ENCODE measurements at places on chromosomes 13 and 19. TPM values are rescaled to one million over a fixed set of nuclear protein-coding genes. Genes with fewer than 3 reads are reported as not detected.

GRCh38 chr19:13228561-13228960, 78.3 kb downstream of the IER2 start:
- no peak for DNase-seq

GRCh38 chr13:30240608-30241007, 66.7 kb downstream of the KATNAL1 start:
- DNase-seq, result no peak

- no peak for DNase-seq
Observed at GRCh38 chr13:109154546-109154945, 525.1 kb downstream of the MYO16 start.

GRCh38 chr13:85503797-85504196, 295.4 kb downstream of the SLITRK6 start:
- no peak for DNase-seq

- DNase-seq, result no peak
Observed at GRCh38 chr13:53612200-53612599, 583.6 kb downstream of the OLFM4 start.

DNA sequence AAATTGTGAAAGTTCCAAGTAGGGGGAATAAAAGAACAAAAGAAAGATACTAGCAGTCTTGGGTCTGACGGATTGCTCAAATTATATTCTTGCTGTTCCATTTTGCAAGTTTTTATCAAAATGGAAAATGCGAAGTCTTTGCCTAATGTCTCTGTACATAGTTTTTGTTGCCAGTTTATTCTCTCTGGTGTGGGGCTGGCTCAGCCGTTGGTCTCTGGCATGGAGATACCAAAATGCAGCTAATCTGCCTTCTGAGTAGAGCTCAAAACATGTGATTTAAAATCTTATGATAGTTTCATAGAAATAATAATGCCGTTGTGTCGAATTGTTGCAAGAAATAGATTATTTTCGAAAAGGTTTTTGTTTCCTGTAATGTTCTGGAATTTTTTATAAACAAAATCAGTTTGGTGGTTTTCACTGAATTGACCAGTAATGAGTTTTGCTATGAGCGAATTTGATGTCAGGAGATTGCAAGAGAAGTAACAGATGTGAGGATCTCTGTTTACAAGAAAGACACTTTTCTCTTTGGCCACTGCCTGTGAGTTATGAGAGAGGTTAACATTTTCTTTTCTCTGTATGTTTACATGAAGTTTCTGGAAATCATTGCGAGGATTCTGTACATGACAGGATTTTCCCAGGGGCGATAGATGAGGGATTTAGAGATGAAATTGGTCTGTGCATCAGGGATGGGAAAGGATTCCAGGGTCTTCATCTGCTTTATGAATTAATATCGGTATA, 147.0 kb downstream of the DCT start:
- DNase-seq, result no peak

GRCh38 chr13:63595811-63596210, 2180.2 kb upstream of the PCDH20 start:
- no peak for DNase-seq

- DNase-seq, result no peak
Observed at GRCh38 chr19:40240332-40240731, 13.8 kb upstream of the CCNP start.

GRCh38 chr13:33761740-33762139, 56.2 kb upstream of the RFC3 start:
- peak; percentile 86 for DNase-seq

DNA sequence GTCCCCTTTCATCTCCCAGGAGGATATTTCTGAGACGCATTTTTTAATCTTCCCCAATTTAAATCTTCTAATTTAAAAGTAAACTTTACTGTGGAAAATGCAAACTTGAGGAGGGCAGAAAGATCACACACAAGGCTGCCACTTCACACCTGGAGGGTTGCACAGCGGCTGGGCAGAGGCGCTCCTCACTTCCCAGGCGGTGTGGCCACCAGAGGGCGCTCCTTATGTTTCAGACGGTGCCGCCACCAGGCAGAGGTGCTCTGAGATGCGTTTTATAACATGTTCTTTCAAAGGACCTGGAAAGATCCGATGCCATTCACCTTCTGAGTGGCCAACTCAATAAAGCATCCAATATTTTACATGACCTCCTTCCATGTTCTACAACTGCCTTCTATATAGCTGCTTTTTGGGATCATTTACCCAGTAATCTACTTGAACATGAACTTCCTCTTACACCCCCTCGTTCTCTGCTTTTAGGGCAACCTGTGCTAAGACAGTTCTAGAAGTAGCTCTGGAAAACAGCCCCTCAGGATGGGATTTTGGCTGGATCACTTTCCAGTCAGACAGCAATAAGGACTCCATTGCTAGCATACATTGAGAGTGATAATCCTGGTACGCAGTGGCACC, 14.8 kb upstream of the MTUS2 start:
- DNase-seq, result no peak

DNA sequence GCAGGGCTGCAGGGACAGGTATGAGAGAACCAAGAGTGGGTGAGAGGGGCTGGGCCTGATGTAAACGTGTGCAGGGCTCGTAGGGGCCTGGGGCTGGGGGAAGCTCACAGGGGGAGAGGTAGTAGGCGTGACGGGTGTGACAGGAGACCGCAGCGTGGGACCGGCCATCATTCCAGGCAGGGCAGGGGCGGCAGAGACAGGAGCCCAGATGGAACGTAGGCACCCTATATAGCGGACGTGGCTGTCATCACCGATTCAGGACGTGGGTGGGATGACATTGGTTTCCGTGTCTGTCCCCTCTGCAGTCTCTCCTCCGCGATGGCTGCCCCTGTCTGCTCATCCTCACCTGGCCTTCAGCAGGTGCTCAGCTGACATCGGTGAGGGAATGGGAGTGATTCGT, 48.4 kb downstream of the IER2 start:
- DNase-seq, result no peak

DNA sequence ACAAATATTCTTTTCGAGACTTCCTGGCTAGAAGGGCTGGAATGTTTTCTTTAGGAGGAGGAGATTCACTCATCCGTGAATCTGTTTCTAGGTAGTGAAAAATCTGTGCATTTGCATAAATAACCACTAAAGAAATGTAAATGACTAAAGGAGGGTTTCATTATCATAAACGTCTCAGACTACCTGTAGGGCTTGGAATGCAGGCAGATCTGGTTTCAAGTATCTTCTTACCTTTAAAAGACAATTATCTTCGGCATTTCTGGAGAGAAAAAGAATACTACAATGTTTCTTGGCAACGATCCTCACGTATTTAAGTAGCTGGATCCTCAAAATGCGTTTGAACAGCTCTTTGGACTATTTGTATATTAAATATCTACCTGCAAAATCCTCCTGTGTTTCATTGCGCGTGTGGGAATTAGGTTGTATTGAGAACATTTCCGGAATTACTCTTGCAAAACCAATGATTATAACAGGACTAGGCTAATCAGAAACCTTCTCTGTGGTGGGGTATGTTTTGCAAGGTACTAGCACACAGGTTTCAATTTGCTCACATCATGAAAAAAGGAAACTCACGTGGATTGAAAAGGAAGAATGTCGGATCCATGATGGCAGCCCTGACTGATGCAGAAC, 291.1 kb upstream of the ARGLU1 start:
- DNase-seq, result peak; percentile 67

GRCh38 chr19:42252365-42253244, 2.3 kb downstream of the ERF start:
- no peak for DNase-seq

- DNase-seq, result peak; percentile 4
Observed at GRCh38 chr19:33437821-33438671, 64.5 kb downstream of the CEBPG start.

DNA sequence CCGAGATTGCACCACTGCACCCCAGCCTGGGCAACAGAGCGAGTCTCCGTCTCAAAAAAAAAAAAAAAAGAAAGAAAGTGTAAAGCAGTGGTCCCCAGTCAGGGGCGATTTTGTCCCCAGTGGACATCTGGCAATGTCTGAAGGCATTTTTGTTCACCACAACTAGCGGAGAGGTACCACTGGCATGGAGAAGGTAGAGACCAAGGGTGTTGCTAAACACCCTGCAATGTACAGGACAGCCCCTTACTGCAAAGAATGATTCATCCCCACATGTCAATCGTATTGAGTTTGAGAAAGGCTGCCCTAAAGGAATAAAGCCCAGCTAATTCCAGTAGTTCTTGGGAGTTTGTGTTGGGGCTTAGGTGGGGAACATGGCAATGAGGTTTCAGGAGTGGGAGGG, 38.7 kb downstream of the CYP4F2 start:
- no peak for DNase-seq

DNA sequence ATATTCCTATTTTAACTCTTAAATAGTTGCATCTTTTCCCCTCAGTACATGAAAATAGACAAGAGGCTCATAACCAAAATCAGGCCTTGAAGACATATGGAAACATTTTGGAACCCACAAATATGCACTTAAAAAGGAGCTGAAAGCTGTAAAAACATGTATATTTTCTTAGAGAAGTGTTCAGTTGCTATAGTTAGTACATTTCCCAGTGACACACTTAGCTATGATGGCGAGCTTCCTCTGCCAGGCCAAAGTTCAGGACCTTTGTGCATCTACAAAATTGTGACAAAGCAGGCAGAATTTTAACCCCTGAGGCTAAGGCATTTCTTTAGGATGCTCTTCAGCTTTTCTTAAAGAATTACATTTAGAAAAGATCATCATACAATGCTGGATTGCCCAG, 54.5 kb downstream of the RCBTB2 start:
- DNase-seq, result no peak

- peak; percentile 2 for DNase-seq
Observed at GRCh38 chr13:60837806-60838205, 440.8 kb downstream of the TDRD3 start.

DNA sequence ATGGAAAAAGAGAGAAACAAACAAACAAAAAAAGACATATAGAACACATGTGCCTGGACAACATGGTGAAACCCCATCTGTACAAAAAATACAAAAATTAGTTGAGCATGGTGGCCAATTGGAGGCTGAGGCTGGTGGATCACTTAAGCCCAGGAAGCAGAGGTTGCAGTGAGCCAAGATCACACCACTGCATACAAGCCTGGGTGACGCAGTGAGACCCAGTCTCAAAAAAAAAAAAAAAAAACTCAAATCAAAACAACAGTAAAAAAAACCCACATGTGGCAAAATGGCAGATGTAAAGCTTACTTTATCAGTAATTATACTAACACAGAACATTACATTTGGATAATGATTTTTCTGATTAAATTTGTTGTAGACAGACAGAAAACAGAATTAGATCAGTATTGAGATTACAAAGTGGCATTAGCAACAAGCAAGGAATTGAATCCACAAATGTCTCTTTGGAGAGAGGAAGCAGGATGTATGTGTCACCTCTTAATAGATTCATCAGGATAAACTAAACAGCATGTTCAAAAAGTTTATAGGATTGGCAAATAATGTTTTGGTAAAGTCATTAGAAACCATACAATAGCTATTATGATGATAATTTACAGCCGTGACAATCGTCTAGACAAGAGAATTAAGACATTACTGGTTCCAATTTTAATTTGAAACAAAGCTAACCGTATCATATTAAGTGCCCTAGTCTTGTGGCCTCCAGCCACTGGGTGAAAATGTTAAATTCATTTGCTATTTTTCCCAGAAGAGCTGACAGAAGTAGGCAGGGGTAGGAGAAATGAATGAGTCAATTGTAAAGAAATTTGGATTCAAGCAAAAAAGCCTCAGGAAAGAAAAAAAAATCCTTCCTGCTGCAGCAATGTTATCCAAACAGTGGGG, 206.0 kb downstream of the FGF14 start:
- DNase-seq, result peak; percentile 35

- DNase-seq, result peak; percentile 94
Observed at GRCh38 chr13:106104281-106104901, 431.1 kb downstream of the EFNB2 start.

GRCh38 chr13:102830646-102831045, 15.2 kb upstream of the ERCC5 start:
- no peak for DNase-seq

GRCh38 chr19:14088634-14089411, 1.7 kb downstream of the SAMD1 start:
- DNase-seq, result no peak

DNA sequence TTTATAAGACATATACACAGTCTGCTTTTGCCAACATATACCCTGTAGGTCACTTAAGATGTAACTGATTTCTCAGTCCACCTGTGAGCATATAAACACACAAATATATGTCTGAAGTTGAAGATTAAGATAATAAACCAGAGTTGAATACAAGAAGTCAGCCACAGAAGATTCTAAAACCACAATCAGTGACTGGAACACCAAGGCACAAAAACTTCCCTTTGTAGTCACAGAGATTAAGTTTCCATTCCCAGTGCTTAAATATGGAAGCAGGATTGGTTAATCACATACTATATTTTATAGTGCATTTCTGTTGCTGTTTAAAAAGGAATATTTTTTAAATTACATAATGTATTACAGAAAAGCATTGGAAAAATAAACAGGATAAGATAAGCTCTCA, 39.9 kb downstream of the MTMR6 start:
- DNase-seq, result peak; percentile 59

DNA sequence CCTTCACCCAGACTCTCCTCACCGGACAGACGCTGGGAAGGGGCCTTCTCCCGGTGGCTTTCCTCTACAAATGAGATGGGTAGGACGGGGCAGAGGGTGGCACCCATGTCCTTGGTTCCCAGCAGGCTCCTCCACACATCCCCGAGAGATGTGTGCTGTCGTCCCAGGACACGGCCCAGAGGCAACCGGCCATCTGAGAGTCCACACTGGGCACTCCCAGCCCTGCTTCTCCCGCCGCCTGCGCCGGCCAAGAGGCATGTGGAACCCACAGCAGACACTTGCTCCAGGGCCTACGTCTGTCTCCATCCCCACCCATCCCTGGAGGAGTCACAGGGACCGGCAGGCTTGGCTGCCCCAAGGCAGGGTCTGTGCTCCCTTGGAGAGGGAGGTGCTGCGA, 179.9 kb downstream of the KDM4B start:
- no peak for DNase-seq

DNA sequence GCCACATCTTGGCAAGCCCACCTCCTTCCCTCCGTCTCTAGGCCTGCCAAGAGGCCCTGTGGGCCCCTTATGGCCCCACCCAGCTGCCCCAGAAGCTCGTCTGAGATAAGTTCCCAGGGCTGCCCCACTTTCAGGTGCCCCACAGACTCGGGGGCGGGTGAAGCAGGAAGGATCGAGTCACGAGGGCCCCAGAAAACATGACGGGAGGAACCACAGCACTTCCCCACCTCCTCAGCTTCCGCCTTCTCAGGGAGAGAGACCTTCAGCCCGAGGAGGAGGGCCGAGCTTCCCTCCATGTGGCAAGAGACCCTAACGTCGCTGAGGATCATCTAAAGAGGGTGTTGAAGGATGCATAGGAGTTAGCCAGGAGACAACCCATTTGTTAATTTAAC, 4.5 kb upstream of the IL12RB1 start:
- DNase-seq, result no peak

Gene SERPINE3
- not detected for total RNA-seq

Gene LILRA1
- not detected for total RNA-seq

Gene ZNF420
- 15.8 TPM for total RNA-seq

Gene TUBA3C
- not detected for total RNA-seq

Gene RNF113B
- not detected for total RNA-seq

Gene PRR20D
- not detected for total RNA-seq

Gene ZNF558
- 15.3 TPM for total RNA-seq

Gene TEX29
- total RNA-seq, result not detected

Gene KLF12
- 8.2 TPM for total RNA-seq

Gene SARS2
- total RNA-seq, result 17.0 TPM

Gene GJB2
- 0.75 TPM for total RNA-seq

Gene AKAP8L
- 42.4 TPM for total RNA-seq

Gene ZNF738
- total RNA-seq, result 7.4 TPM

Gene VPS36
- total RNA-seq, result 27.1 TPM

Gene PPM1N
- total RNA-seq, result 1.0 TPM

Gene C5AR1
- not detected for total RNA-seq

Gene PPFIA3
- total RNA-seq, result 2.6 TPM

Gene SOHLH2
- 0.69 TPM for total RNA-seq

Gene ZNF730
- total RNA-seq, result 1.1 TPM
